GM12878 (cell line): ENCODE measurements at places on chromosomes 3 and 15. TPM values are rescaled to one million over a fixed set of nuclear protein-coding genes. Genes with fewer than 3 reads are reported as not detected.

DNA sequence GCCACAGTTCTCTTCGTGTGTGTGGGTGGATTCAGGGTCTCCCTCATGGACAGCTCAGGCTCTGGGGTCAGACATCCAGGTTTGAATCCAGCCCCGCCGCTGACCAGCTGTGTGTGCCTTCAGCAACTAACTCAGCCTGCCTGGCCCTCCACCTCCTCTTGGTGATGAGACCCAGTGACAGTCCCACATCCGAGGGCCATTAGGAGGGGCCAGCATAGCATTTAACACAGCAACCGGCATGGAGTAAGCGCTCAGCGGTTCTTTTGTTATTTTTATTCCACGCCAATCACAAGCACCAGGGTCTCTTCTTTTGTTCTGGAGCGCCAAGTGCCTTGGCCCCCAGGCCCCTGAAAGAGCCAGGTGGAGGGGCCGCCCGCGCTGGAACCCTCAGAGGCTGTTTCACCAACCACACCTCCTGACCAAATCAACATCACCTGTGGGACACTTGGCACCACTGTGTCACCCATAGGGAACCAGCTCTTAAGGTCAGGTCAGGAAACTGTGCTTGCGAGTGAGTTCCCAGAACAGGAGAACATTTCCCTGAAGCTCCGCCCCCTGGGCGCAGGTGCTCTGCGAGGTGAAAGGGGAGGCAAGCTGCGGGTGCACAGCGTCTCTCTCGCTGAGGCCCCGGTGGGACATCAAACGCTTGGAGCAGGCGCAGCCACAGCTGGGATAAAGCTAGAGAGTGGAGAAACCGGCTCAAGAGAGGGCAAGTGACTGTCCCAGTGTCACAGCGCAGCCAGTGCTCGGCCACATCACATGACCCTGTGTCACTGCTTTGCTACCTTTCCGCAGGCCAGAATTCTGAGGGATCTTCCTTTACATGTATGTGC is 311.3 kb downstream of the UACA start:
- H3K27me3 ChIP-seq, result no peaks in the 10 kb centered on the region
- no peaks in the 10 kb centered on the region; the same call in 1 of the 2 replicates for H3K4me1 ChIP-seq
- no peak overlapping the region for H3K27ac ChIP-seq

GABRB3 gene
- total RNA-seq, result 0.05 and 0.27 TPM in 2 replicates

- no peak for DNase-seq
- no peaks in the 10 kb centered on the region for H3K36me3 ChIP-seq
- H3K27me3 ChIP-seq, result no peaks in the 10 kb centered on the region
These were observed 12.1 kb upstream of the ALAS1 start for GRCh38 chr3:52185837-52186236.

DNA sequence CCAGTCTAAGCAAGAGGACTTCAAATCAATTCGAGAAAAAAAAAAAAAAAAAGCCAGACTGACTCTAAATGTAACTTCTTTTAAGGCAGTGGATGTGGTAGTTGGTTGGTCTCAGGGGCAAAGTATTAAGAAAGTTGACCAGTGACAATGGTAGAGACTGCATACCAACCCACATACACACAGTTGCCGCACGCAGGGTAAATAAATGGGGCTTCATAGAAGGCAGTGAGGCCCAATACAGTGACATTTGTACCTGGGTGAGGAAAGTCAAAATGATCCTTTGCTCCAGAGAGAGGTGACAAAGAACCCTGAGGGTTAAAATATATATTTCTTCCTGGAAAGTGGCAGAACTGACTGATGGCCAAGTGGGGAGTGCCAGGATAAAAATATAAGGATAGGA is 100.8 kb upstream of the MEX3B start:
- peaks cover 3% of the 10 kb centered on the region; the same call in 1 of the 2 replicates for H3K36me3 ChIP-seq
- H3K27me3 ChIP-seq, result no peaks in the 10 kb centered on the region
- no peak for DNase-seq
- no peak overlapping the region for H3K27ac ChIP-seq
- no peak overlapping the region for H3K4me3 ChIP-seq
- H3K4me1 ChIP-seq, result no peaks in the 10 kb centered on the region

DNA sequence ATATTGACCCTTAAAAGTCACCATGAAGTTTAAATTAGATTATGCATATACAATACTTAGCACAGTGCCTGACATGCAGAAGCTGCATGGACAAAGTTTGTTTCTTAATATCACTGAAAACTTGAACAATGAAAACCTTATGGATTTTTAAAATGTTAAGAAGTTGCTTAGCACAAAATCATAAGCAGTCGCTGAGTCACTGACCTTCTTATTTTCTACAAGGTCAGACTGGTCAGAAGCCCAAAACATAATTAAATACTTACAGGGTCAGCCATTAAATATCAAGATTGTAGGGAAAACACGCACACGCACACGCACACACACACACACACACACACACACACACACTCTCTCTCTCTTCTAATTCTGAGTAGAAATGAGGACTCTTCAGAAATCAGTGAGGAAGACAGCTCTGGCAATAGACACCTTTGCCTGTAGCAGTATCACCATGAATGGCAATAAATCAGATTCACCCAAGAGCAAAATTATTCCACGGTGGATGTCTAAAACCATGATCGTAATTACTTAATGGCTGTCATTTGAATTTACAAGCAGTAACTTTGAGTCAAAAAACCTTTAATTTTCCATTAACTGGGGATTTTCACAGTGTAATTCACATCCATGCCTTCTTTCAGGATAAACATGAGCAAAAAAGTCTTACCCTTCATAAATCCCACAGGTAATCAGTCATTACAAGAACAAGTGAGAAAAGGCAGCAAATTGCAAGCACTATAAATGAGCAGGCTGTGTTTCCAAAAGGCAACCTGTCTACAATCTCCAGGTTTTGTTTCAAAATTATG is 147.5 kb downstream of the OSBPL10 start:
- H3K27me3 ChIP-seq, result no peaks in the 10 kb centered on the region
- H3K36me3 ChIP-seq, result no peaks in the 10 kb centered on the region
- DNase-seq, result no peak
- H3K4me1 ChIP-seq, result no peaks in the 10 kb centered on the region
- H3K27ac ChIP-seq, result no peak overlapping the region
- no peak overlapping the region for H3K4me3 ChIP-seq

DNA sequence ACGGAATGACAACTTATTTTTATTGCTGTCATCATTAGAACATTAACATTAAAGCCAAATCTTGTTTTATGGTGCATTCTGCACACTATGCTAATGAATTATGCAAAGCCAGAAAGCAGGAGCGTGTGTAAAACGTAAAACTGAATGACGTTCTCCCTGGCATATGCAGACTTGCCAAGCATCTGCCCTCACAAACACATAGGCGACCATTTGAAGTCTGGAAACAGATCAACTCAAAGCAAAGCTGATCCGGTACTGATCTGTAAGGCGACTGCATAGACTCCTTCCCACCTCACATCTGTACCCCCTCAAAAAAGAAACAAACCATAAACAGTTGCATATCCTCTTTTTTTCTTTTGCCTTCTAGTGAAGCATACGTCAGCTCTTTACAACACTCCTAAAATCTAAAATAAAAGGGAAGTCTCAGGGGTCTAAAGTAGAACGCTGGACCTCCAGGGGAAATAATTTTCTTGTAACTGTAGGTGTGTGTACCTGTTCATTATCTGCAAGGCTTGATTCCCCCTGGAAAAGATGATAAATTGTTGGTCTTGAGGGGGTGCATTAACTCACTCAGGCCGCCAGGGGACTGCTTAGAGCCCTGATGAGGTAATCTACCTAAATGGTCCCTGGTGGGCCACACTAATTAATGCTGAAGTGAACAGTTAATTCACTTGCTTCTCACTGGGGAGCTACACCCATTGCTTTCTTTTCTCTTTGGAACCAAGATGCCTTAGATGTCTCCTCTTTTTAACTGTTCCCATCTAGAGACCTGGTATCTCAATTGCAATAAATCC is 231.4 kb downstream of the CDIN1 start:
- no peak overlapping the region for H3K27ac ChIP-seq
- H3K27me3 ChIP-seq, result no peaks in the 10 kb centered on the region
- H3K4me3 ChIP-seq, result no peak overlapping the region
- no peaks in the 10 kb centered on the region for H3K36me3 ChIP-seq
- H3K4me1 ChIP-seq, result no peaks in the 10 kb centered on the region

GRCh38 chr3:51371943-51372557 is 13.0 kb upstream of the MANF start:
- H3K4me1 ChIP-seq, result no peaks in the 10 kb centered on the region
- H3K27ac ChIP-seq, result no peak overlapping the region
- no peak for DNase-seq
- no peaks in the 10 kb centered on the region for H3K36me3 ChIP-seq

DNA sequence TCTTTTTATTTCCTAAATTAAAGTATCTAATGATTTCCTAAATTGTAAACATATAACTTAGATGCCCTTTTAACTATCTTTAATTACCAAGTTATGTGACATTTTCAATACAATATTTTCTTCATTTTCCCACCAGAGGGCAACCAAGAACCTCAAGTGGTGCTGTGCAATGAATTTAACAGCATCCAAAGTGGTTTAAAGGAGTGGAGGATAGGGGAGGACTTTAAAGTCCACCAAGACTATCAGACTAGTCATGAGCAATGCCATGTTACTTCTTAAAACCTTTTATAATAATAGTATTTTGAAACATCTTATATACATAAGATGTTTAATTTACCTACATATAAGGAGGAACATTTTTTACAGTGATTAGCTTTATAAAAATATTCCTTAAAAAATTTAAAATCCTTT is 74.4 kb downstream of the DLG1 start:
- DNase-seq, result peak; percentile 19
- no peak overlapping the region for H3K4me3 ChIP-seq
- H3K27ac ChIP-seq, result no peak overlapping the region
- no peaks in the 10 kb centered on the region for H3K27me3 ChIP-seq

C3orf70 gene
- 0.05 TPM in 1 of 2 replicates, not detected in the other for total RNA-seq

DNA sequence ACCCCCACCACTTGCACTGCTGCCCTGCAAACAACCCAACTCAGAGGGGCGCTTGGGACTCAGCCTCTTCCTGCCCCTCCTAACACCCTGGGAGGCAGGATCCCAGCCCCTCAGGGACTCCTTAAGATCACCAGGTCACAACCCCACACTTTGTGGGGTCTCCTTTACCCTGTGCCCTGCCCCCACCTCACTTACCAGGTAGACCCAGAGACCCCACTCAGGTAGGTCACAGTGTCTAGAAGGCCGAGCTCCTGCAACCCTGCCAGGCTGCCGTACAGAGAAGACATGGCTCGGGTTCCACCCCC is 9.1 kb downstream of the PLA2G4F start:
- DNase-seq, result no peak
- H3K4me3 ChIP-seq, result no peak overlapping the region
- no peaks in the 10 kb centered on the region for H3K4me1 ChIP-seq
- H3K27ac ChIP-seq, result no peak overlapping the region

HIGD2B gene
- total RNA-seq, result 0.24 TPM in 1 of 2 replicates, not detected in the other

DNA sequence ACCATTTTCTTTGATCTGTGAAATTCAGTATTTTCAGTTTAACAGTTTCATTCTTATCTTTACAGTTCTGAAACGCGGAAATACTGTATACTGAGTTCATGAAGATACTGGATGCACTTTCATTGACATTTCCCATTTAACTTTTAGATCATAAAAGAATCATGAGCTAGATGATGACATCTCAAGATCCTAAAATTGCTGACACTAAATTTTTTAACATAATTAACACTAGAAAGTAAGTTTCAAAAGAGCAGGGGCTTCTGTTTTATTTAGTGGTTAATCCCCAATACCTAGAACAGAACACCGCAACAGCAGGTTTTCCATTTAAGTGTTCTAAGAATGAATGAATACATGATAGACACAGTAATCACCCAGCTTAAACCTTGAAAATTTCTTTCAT is 54.2 kb downstream of the SHQ1 start:
- no peak for DNase-seq
- H3K27me3 ChIP-seq, result no peaks in the 10 kb centered on the region
- H3K4me1 ChIP-seq, result 0 out of 2 replicates have a peak, but pooled peaks cover 2% of the 10 kb centered on the region
- H3K36me3 ChIP-seq, result peaks cover 15% of the 10 kb centered on the region
- H3K27ac ChIP-seq, result no peak overlapping the region

- DNase-seq, result peak; percentile 69
- peaks cover 4% of the 10 kb centered on the region for H3K36me3 ChIP-seq
- peak overlapping the region; percentile 58 for H3K27ac ChIP-seq
- no peaks in the 10 kb centered on the region for H3K27me3 ChIP-seq
- H3K4me1 ChIP-seq, result peaks cover 20% of the 10 kb centered on the region
These were observed 24.3 kb downstream of the ARHGAP11B start for GRCh38 chr15:30650012-30650929.

DNA sequence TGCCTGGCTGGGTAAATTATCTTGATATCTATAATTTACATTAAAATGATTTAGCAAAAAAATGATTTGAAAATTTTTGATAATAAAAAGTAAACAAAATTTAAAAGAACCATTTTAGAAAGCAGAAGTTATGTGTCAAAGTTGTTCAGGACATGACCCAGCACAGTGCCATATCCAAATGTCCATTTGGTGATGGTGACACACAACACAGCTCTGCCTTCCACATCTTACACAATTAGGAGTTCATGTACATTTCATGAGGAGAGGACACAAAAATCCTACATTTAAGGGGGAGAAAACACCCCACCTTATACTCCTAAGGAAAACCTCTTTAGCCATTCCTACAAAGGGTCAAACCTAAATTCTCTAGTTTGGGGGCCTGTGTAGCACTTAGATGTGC is 10.7 kb upstream of the UBE2E1 start:
- no peak overlapping the region for H3K4me3 ChIP-seq
- peaks cover 2% of the 10 kb centered on the region; the same call in 1 of the 2 replicates for H3K27me3 ChIP-seq
- no peak overlapping the region for H3K27ac ChIP-seq
- no peaks in the 10 kb centered on the region for H3K36me3 ChIP-seq
- no peak for DNase-seq

GRCh38 chr15:76932135-76932966 is 802 bp downstream of the RCN2 start:
- no peaks in the 10 kb centered on the region for H3K27me3 ChIP-seq
- no peaks in the 10 kb centered on the region for H3K36me3 ChIP-seq
- H3K27ac ChIP-seq, result peak overlapping the region; percentile 43
- no peak for DNase-seq

- no peak overlapping the region for H3K4me3 ChIP-seq
- H3K4me1 ChIP-seq, result no peaks in the 10 kb centered on the region
- no peaks in the 10 kb centered on the region for H3K27me3 ChIP-seq
- H3K27ac ChIP-seq, result no peak overlapping the region
These were observed 15.8 kb downstream of the ARHGEF26 start for GRCh38 chr3:154137036-154137435.

AADACL2 gene
- not detected in 2 replicates for total RNA-seq

SEMA5B gene
- total RNA-seq, result not detected in 2 replicates

DNA sequence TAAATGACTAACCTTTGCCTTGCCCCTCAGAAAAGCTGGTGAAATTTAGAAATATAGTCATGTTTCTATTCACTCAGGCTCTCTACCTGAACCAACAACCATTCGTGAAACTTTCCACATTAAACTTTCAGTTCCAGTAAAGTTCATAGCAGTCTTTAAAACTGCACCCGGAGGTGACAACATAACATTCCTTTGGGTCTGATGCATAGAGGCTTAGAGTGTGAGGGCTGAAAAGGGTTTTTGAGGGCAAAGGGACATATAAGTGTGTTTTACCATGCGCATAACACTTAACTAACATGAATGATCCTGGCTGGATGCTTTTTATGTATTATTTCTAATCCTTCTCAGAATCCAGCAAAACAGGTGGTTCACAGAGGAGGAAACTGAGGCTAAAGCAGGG is 471.7 kb upstream of the MCTP2 start:
- H3K4me3 ChIP-seq, result no peak overlapping the region
- H3K27me3 ChIP-seq, result no peaks in the 10 kb centered on the region
- no peak for DNase-seq
- H3K4me1 ChIP-seq, result no peaks in the 10 kb centered on the region
- H3K36me3 ChIP-seq, result no peaks in the 10 kb centered on the region
- H3K27ac ChIP-seq, result no peak overlapping the region
